Right lung (tissue), 10 donors: ENCODE measurements at places on chromosomes 4 and X. TPM values are rescaled to one million over a fixed set of nuclear protein-coding genes. Genes with fewer than 3 reads are reported as not detected.
A peak's percentile ranks its signal among the peaks of the same experiment; 100 is the strongest.

GRCh38 chr4:108018040-108018883 lies 28.6 kb downstream of the HADH start:
- DNase-seq, result peak; percentile 58

DNA sequence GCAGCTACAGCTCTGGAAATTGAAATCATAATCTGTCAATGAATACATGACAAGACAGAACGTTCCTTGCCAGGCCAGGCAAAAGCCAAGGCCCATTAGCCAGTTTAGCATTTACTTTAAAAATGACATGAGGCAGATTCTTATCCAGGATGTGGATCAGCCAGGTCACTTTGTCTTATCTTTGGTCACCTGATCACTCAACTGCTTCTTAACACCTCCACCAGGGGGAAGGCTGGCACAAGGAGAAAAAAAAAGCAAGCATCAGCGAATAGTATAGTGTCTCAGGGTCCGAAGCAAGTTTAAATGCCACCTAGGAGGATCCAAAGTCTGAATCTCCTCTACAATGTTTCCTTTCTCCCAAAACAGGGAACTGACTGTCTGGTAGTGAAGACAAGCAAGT lies 18.8 kb downstream of the ATP1B4 start:
- DNase-seq, result no peak

DNA sequence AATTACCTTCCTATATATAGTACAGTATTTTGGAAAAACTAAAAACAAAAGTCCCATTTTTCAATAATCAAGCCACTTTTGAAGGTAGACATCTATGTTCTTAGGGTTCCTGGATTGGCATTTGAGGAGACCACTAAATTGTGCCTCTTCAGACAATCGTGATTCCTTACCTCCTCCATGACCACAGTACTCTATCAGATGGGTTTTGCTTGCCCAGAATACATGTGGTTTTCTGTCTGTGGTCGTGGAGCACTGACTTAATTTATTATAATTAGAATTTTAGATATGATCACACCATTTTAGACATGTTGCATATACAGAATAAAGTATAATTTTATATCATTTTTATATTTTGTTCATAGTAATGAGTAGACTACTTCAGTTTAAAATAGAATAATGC lies 67.9 kb downstream of the NDST3 start:
- DNase-seq, result no peak

- no peak for DNase-seq
Observed at GRCh38 chr4:54015423-54016030, 48.9 kb downstream of the CHIC2 start.

GRCh38 chrX:40008791-40009461 lies 88.8 kb downstream of the BCOR start:
- peak; percentile 42 for DNase-seq

CENPU gene
- 49.3 TPM for polyA plus RNA-seq

DNA sequence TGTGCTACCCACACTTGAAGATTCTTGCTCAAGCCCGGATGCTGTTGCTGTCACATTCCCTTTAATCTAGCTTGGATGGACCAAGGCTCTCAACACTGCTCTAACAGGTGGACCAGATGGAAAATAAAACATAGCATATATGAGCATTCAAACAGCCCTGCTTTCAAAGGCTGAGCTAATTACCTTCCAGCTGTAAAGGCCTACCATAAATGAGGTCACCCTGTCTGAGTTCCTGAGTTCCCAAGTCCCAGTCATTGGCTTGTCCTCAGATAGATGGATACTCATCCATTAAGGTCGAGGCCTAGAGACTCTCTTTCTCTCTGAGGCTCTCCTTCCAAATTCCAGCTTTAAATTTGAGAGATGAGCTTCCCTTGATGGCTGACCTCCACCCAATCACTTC lies 147.5 kb downstream of the STOX2 start:
- DNase-seq, result no peak

DNA sequence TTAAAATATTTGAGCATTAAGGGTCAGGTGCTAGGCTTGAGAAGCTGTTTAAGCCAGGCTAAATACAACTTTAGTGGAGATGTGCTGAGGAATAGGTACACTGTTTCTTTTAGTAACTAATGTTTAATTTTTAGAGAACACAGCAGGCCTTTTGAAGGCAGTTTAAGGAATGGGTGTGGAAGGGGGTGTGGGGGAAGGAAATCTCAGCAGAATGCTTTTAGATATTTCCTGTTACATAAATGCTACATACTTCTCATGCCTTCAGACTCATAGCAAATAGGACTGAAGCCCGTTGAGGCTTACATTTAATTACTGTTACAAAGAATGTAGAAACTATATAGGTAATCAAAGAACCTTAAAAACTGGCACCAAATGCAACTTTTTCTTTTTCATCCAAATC lies 66.3 kb downstream of the WWC2 start:
- DNase-seq, result no peak

CLGN gene
- 4.2 TPM for polyA plus RNA-seq

SHOX gene
- 0.24 TPM for polyA plus RNA-seq

AREG gene
- polyA plus RNA-seq, result 1.1 TPM

DNA sequence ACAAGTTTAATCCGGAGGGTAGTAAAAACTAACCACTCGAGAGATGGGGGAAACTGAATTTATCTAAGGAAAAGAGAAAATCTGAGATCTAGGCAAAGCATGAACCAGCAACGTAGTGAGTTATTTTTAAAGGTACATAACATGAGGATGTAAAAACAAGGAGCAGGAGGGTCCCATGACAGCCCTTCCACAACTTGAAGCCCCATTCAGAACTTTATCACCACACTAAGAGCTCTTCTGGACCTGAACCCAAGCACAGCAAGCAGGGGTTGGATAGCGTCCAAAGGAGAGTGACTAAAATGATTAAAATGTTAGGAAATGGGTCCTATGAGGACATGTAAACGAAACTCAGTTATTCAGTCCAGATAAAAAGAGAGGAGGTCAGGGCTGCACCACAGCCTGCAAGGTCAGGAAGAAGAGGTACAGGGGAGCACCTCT lies 16.2 kb downstream of the SH3RF1 start:
- DNase-seq, result no peak

TMPRSS11D gene
- 0.36 TPM for polyA plus RNA-seq

DNA sequence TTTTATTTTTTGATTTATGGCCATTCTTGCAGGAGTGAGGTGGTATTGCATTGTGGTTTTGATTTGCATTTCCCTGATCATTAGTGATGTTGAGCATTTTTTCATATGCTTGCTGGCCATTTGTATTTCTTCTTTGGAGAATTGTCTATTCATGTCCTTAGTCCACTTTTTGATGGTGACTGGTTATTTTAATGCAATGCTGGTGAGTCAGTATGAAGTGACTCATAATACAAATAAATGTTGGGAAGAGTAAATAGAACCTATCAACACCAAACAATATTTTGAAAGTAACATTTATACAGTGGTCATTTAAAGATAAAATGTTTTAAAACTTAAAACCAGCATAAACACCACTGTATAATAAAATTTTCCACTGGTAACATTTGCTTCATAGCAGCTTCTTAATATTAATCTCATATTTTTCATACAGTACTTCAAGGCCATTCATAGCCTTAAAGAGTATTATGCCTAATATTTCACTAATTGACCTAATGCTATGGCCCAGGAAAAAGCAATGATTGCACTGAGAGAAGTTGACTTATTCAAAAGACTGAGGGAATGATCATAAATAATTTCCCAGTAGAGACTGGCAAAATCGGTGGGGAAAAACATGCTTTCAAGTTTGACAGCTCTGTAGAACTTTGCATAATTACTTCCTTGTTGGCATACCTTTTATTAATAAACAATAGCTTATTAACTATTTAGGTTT lies 33.9 kb downstream of the CASK start:
- no peak for DNase-seq

- no peak for DNase-seq
Observed at GRCh38 chr4:26978387-26979053, 117.9 kb downstream of the STIM2 start.

DNA sequence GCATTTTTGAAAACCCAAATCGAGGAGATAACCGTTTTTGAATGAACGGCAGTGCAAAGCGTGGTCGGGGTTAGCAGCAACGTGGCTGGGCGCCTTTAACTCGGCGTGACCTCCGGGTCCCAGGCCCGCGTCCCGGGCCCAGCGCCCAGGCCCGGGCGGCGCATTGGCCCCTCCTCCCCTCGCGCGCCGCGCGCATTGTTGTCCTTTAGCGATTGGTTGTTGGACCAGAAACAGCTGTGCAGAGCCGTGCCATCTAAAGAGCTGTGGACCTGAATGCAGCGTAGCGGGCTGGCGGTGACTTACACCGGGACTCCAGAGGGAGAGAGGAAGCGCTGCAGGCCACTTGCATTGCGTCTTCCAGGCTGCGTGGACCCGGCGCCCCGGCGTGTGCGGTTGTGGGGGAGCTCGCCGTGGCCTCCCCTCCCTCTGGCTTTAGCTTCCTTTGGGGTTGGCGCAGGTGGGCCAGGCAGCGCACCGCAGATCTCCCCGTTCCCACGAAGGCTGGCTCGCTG lies at the start of gene STOX2:
Gene STOX2 (plus strand): TSS at position 227 of the 512 bp plus-strand sequence. CDS start 1,484 bp downstream, outside the sequence.
- DNase-seq, result peak; percentile 77

GRCh38 chr4:148396986-148397673 lies 45.1 kb downstream of the NR3C2 start:
- no peak for DNase-seq

GRCh38 chr4:4856071-4857000 lies 3.1 kb upstream of the MSX1 start:
- no peak for DNase-seq

DNA sequence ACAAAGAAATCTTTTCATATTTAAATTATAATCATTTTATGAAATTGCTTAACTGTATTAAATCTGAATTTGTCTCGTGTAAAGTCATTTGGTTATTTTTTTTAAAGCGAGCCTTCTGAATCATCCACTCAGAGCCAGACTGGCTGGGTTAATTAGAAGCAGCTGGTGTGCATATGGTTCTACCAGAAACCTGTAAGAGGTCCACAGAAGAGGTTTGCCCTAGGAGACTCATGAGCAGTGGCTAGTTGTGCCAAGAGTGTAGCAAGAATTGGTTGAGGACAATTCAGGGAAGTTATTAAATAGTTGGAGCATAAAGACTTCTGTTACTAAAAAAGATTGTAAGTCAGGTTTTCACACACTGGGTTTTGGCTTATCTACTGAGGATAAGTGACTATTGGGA lies 267.4 kb downstream of the IL1RAPL2 start:
- no peak for DNase-seq
